ENCODE measurements at places on chromosomes 7 and 10. TPM values are rescaled to one million over a fixed set of nuclear protein-coding genes. Genes with fewer than 3 reads are reported as not detected.
A peak's percentile ranks its signal among the peaks of the same experiment; 100 is the strongest.

GRCh38 chr7:41694495-41694894, 8.4 kb downstream of the INHBA start:
- peak; percentile 28 for DNase-seq

GRCh38 chr10:116610443-116611152, 10.2 kb upstream of the PNLIPRP2 start:
- no peak for DNase-seq

DNA sequence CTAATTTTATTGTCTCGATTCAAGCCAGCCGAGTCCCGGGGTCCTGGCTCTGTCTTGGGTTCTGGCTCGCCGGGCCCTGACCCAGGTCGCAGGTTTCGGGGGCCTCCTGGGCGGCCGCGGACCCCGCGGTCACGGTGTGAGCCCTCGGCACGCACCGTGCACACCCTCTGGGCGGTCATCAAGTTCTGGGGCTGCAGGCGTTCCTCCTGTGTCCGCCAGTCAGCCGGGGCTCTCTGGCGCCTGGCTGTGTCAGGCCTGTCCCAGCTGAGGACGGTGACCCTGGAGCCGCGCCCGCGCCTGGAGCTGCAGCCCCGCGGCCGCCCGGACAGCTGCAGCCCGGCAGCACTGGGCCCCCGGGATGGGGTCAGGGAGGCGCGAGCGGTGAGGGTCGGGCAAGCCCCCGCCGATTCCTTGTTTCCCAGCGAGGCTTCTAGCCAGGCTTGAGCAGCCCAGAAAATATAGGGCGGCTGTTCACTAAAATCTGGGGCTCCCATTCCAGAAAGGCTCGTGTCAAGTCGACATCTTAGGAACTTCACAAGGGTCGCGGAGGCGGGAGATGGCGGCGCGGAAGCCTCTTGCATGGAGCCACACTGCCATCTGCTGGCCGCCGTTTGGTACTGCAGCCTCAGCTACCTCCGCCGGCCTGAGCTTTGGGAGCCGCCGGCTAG, 4.2 kb upstream of the HOXA7 start:
- DNase-seq, result peak; percentile 84

DNA sequence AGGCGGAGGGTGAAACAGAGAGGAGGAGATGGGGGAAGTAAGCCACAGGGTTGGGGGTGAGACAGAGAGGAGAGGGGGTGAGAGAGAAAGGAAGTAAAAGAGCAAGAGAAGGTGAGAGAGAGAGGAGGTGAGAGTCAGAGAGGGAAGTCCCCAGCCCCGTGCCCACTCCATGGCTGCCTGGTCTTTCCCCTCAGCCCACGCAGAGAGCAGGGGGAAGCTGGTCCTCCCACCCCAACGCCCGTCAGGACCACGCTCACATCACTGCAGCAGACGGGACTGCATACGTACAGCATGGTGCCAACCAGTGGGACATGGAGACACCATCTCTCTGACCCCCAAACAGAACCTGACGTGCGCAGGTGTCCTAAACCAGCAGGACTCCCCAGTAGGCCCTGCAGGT, 12.1 kb upstream of the PDGFA start:
- no peak for DNase-seq

DNA sequence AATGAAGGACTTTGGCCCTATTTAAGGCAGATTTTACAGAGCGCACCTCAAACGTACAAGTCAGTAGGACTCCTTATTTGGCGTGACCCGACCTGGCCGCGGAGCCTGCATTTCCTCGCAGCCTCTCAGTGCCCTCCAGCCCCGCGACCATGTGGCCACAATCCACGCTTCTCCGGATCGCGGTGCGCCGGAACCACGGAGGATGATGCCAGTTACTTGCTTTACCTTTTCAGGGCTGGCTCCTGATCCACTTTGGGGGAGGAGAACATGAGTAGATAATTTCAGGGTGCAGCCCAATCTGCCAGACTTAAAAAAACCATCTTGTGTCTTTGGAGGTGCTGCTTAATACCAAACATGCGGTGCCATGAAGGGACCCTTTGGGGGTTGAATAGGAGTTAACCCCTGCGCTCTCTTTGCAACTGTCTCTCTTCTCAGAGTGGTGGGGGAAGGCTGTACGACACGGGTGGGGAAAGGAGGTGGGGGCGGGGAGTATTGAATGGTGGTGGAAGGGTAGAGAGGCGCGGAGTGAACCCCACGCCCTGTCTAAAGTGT, 1.5 kb downstream of the FRAT1 start:
- DNase-seq, result no peak

GRCh38 chr10:92972066-92972870, 88.3 kb upstream of the CYP26C1 start:
- peak; percentile 78 for DNase-seq

DNA sequence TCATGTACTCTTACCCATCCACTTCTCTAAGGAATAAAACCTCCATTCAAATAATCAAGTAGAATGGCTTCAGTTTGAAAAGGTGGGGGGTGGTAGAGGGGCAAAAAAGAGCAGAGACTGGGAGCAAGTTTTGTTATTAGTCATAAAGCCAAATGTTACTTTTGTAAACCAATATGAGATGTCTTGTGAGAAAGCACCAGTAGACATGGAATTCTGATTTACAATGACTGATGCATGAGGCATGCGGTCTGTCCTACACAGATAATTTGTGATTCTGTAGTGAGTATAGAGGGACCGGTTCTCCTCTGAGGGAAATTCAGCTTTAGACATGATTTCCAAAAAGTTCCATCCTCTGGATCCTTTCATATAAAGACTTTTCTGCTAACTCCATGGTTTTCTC, 12.9 kb upstream of the ABCA13 start:
- peak; percentile 91 for DNase-seq

- no peak for DNase-seq
Observed at GRCh38 chr7:102425639-102426267, 7.6 kb upstream of the ORAI2 start.

- DNase-seq, result no peak
Observed at GRCh38 chr10:124601016-124601415, 139.4 kb downstream of the LHPP start.

Gene GOLGA7B
- not detected for total RNA-seq

Gene NCF1
- total RNA-seq, result not detected

Gene FAM131B
- 1.1 TPM for total RNA-seq

Gene NOS3
- not detected for total RNA-seq

Gene FBXL13
- total RNA-seq, result 0.63 TPM

Gene PAX4
- total RNA-seq, result not detected

Measured in LHCN-M2 (cell line).